ENCODE measurements at places on chromosomes 12 and 14. TPM values are rescaled to one million over a fixed set of nuclear protein-coding genes. Genes with fewer than 3 reads are reported as not detected.

The LRRC10 gene
- not detected for total RNA-seq

The TMTC1 gene
- not detected for total RNA-seq

The CRIP1 gene
- total RNA-seq, result 558 TPM

The TXNRD1 gene
- 47.7 TPM for total RNA-seq

The APOF gene
- not detected for total RNA-seq

The LRRK2 gene
- 0.15 TPM for total RNA-seq

GRCh38 chr14:94390372-94391086, 2.1 kb upstream of the SERPINA1 start:
- DNase-seq, result no peak
- H3K36me3 ChIP-seq, result no peaks in the 10 kb centered on the region
- H3K27me3 ChIP-seq, result no peaks in the 10 kb centered on the region

DNA sequence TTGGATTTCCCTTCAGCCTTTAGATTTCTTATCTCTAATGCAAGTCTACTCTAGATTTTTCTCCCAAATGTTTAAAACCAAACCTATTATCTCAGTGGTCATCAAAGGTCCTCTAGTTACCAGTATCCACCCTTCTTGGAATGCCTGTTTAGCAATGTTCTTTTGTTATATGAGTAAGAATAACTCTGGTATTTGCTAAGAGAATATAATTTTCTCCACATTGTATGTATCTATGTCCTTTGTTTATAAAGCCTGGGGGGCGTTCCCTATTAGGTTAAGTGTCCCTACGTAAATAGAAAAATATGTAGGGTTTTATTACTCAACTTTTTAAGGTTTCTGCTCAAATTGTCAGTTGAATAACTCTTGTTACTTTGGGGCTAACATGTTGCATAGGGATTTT, 27.3 kb downstream of the PPM1A start:
- no peak for DNase-seq
- no peak overlapping the region for H3K27ac ChIP-seq
- no peaks in the 10 kb centered on the region for H3K27me3 ChIP-seq
- H3K36me3 ChIP-seq, result no peaks in the 10 kb centered on the region

DNA sequence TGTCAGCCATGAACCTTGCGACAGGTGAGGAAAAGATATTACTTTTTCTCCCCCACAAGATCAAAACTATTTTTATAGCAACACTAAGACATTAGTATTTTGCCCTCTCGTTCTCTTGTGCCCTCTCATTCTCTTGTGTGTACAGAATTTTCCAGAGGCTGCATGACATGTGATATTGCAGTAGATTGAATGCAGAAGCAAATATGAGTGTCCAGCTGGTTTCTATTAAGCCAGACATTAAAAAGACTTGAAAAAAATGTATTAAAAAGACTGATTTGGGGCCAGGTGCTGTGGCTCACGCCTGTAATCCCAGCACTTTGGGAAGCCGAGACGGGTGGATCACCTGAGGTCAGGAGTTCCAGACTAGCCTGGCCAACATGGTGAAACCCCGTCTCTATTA, 63.7 kb upstream of the ZFP36L1 start:
- no peaks in the 10 kb centered on the region for H3K36me3 ChIP-seq
- H3K4me1 ChIP-seq, result no peaks in the 10 kb centered on the region
- H3K27me3 ChIP-seq, result no peaks in the 10 kb centered on the region
- DNase-seq, result no peak

DNA sequence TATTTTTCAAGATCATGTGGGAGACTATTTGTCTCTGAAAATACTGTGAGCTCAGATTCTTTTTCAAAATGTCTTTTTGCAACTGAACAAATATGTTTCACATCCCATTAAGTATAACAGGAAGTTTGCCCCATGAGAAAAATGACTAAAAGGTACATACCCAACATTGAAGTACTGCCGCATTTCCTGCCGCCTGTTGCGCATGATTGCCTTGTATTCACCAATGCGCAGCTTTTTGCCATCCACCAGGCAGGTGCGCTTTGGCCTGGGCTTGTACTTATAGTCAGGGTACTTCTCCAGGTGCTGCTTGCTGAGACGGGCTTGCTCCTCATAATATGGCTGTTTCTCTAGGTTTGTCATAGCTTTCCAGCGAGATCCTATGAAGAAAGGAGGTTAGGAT, 413.2 kb downstream of the SOX5 start:
- no peak overlapping the region for H3K4me3 ChIP-seq
- no peak for DNase-seq
- H3K4me1 ChIP-seq, result no peaks in the 10 kb centered on the region
- H3K36me3 ChIP-seq, result no peaks in the 10 kb centered on the region

GRCh38 chr12:85923767-85924331, 49.8 kb downstream of the NTS start:
- H3K27ac ChIP-seq, result no peak overlapping the region
- no peak overlapping the region for H3K4me3 ChIP-seq
- no peaks in the 10 kb centered on the region for H3K36me3 ChIP-seq

DNA sequence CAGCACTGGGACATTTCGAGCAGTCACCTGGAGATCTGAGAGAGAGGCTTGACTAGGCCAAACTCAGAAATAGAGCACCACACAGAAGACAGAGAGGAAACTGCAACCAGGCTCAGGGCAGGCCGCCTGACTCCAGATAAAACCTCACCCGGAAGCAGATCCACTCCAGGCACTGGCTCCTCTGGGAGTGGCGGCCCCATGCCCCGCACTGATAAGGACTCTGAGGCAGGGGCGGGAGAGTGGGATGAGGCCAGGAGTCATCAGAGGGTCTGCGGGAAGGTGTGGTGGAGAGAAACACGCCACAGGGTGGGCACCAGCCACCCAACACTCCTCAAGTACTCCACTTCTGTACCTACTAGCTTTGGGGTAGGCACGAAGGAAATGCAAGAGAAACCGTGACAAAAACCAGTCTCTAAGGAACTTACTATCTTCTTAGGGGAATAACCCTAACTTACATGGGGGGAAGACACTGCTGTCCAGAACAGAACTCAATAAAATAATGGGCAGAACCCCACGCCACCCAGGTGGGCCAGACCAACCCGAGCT, 71.3 kb downstream of the CHGA start:
- no peak overlapping the region for H3K27ac ChIP-seq
- no peaks in the 10 kb centered on the region for H3K27me3 ChIP-seq
- H3K4me3 ChIP-seq, result no peak overlapping the region
- DNase-seq, result no peak
- H3K4me1 ChIP-seq, result no peaks in the 10 kb centered on the region

GRCh38 chr12:91370086-91370868, 187.7 kb upstream of the DCN start:
- no peak overlapping the region for H3K4me3 ChIP-seq
- no peaks in the 10 kb centered on the region for H3K27me3 ChIP-seq
- H3K27ac ChIP-seq, result no peak overlapping the region
- H3K4me1 ChIP-seq, result no peaks in the 10 kb centered on the region

DNA sequence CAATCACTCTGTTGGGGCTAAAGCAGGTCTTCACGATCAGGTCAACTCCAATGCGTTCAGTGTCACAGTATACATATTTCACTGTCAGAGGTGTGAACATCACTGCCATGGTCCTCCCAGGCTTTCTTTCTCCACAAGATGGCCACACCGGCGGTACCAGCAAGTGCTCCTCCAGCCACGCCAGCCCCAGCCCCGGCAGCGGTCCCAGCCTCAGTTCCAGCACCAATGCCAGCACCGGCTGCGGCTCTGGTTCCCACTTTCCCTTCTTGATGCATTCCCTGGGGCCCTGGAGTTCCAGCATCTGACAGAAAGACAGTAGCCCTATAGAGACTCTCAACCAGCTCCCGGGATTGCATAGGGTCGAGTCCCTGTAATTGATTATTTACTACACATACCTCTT, 10.9 kb upstream of the KCNA5 start:
- H3K27me3 ChIP-seq, result no peaks in the 10 kb centered on the region
- no peaks in the 10 kb centered on the region for H3K4me1 ChIP-seq
- no peak overlapping the region for H3K4me3 ChIP-seq
- DNase-seq, result no peak
- no peak overlapping the region for H3K27ac ChIP-seq

DNA sequence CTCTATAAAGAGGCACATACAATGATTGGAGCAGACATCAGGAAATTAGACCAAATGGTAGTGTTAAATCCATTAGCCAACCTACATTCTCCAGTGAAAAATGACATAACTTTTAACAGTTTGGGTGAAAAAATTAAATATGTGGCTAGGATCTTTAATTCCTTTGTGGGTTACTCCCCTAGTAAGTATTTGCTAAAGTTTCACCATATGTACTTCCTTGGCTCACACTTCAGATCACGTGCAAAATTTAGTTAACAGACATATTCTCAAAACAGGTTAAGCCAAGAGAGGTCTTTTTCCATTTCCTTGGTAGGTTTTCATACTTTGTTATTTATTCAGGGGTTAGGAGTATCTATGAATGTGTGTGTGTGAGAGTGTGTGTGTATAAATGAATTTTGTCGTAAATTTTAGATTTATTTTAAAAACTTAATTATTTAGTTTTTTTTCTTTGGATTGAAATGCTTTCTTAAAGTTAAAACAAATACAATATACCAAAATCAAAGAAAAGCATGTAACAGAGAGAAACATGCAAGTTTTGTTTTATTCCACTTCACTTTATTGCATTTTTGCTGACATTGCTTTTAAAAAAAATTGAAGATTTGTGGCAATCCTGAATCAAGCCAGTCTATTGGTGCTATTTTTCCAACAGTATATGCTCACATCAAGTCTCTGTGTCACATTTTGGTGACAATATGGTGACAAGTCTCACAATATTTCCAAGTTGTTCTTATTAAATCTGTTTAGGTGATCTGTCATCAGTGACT, 258.7 kb downstream of the FLRT2 start:
- no peaks in the 10 kb centered on the region for H3K27me3 ChIP-seq
- DNase-seq, result no peak
- H3K27ac ChIP-seq, result no peak overlapping the region
- H3K4me1 ChIP-seq, result no peaks in the 10 kb centered on the region
- H3K4me3 ChIP-seq, result no peak overlapping the region
- no peaks in the 10 kb centered on the region for H3K36me3 ChIP-seq

DNA sequence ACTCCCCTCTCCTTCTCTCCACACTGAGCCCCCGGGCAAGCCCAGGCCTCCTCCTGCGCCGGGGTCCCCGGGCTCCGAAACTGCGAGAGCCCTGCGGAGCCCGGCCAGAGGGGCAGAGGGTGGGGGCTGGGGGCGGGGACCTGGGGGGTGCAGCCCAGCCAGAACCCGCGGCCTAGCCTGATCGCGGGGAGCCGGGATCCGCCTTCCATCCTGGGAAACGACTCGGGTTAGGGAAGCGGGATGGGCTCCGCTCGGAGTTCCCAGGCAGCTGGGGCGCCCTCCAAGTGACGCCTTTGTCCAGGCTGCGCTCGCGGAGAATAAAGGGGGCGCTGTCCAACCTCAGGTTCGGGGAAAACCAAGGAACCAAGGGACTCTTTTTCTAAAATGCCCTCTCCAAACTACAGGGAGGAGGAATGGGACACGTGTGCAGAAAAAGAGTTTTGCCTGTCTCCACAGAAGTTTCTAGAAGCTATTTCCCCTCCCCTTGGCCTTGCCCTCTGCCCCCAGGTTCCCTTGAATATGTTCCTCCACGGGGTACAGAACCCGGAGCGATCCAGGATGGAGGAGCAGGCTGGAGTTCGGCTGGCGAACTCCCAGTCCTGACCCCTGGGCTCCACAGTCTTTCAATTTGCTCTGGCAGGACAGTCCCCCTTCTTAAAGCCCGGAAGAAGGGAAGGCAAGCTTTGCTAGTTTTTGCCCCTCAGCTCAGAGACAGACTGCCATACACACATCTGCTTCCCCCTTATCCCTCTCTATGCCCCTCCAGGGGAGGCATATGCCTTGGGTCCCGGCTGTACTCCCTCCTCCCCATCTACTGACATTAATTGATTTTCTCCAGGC, 13.9 kb downstream of the NKX2-1 start:
- H3K4me3 ChIP-seq, result no peak overlapping the region
- no peaks in the 10 kb centered on the region for H3K4me1 ChIP-seq
- no peak for DNase-seq
- no peak overlapping the region for H3K27ac ChIP-seq
- H3K27me3 ChIP-seq, result peaks cover 55% of the 10 kb centered on the region
- H3K36me3 ChIP-seq, result no peaks in the 10 kb centered on the region

DNA sequence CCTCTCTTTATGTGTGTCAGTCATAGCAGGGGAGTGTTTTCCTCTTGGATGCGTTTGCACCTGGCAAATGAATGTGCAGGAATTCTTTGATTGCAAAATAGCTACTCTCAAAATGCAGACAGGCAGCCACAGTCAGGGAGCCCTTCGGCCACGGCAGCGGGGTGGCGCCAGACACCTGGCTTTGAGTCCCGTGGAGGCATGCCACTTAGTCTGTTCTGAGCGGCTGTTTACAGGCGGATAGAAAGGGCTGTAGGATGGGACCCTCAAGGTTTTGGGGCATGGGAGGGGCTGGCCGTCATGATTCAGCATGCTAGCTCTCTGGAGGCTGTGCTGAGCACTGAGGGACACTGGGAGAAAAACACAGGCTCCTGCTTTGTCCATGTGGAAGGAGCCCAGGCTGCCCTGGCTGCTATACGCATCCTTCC, 117.1 kb downstream of the SLC25A47 start:
- H3K4me1 ChIP-seq, result peaks cover 3% of the 10 kb centered on the region
- H3K27me3 ChIP-seq, result no peaks in the 10 kb centered on the region
- no peaks in the 10 kb centered on the region for H3K36me3 ChIP-seq
- H3K27ac ChIP-seq, result no peak overlapping the region

DNA sequence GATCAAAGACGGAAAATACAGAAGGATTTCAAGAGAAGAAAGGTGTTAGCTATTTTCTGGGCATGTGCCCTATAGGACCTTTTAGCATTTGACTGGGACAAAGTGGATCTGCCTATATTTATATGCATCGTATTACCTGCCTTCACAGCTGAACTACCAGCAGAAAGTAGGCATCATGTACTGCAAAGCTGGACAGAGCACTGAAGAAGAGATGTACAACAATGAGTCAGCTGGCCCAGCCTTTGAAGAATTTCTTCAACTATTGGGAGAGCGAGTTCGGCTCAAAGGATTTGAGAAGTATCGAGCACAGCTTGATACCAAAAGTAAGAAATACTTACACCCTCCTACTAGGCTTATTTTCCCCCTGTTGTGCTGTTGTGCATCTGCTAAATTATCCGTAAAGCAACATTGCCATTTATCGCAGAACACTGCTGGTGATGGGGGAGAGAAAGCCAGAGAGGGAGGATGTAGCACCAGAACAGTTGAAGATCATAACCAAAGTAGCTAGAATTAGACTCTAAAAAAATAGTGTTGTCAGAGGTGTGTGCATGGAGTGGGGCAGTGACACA, 282.0 kb upstream of the RGS6 start:
- H3K4me3 ChIP-seq, result no peak overlapping the region
- H3K4me1 ChIP-seq, result no peaks in the 10 kb centered on the region
- peaks cover 23% of the 10 kb centered on the region for H3K36me3 ChIP-seq
- DNase-seq, result no peak

DNA sequence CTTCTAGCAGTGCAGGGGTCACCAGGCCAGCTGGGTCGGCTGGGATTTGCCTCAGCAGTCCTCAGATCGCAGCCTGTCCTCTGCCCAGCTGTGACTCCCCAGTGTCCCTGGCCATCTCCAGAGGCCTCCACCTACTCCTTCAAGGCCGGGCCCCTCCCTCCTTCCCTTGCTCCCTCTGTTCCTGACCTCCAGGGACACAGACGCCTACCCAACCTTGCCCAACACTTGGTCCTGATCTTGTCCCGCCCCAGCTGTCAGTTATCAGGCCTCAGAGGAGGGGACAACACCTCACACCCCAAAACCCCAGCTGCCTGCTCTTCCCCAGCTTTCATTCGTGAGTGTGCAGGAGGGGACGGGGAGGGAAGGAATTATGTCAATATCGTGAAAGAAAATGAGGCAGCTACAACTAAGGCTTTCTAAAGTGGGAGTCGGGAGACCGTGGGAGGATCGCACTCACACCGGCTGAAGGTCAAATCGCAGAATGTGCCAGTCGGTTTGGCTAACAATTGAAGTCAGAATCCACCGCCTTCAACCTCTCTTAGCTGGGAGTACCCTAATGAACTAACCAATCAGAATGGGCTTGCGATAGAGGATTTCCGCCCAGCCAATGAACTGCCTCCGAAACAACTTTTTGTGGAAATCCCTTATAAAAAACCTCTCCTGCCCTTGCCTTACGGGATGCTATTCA, 9.4 kb upstream of the PLBD2 start:
- no peak for DNase-seq
- no peaks in the 10 kb centered on the region for H3K4me1 ChIP-seq
- H3K27ac ChIP-seq, result no peak overlapping the region
